Vagina (tissue), 2 donors: ENCODE measurements at places on chromosomes 4 and X.

DNA sequence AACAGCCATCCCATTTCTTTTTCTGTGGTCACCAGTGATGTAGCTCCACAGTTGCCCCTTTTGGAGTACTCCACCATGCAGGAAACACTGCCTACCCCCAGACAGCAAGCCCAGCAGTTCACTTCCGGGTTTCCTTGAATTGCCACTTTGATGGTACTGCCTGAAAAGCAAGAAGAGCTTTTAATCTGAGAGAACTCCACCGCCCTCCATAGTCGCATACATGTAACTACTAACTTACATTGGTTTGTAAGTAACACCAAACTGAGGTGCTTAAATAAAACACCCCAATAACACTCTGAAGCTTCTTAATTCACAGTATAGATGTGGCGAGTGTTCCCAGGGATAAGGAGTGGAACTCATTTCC is 53.6 kb upstream of the HPSE start:
- H3K4me3 ChIP-seq, result no peak overlapping the region
- no peaks in the 10 kb centered on the region for H3K27me3 ChIP-seq
- no peak overlapping the region for H3K27ac ChIP-seq
- no peaks in the 10 kb centered on the region for H3K36me3 ChIP-seq
- no peak for DNase-seq

DNA sequence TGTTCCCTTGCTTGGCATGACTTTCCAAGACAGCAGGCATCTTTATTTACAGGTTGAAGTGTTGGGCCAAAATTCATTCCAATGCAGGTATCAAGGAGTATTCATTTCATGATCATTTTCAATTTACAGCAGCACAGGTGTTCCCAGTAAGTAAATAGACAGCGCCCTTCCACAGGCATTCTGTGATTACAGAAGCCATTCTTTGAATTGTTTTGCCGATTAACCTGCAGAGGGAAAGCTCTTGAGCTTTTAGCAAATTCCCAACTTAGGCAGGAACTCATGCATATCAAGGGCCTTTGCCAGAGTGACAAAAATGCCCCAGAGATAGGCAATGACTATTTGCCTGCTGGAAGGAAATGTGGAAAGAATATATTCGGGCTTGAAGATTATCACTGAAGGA is 6.8 kb downstream of the TXK start:
- DNase-seq, result no peak
- no peaks in the 10 kb centered on the region for H3K36me3 ChIP-seq
- H3K4me1 ChIP-seq, result peaks cover 11% of the 10 kb centered on the region
- H3K4me3 ChIP-seq, result no peak overlapping the region

- DNase-seq, result no peak
- H3K27me3 ChIP-seq, result no peaks in the 10 kb centered on the region
- H3K36me3 ChIP-seq, result no peaks in the 10 kb centered on the region
- no peak overlapping the region for H3K4me3 ChIP-seq
Measured at GRCh38 chr4:105137121-105137875, 9.4 kb upstream of the TET2 start.

- H3K36me3 ChIP-seq, result no peaks in the 10 kb centered on the region
- no peaks in the 10 kb centered on the region for H3K27me3 ChIP-seq
- no peak for DNase-seq
- no peak within 1 kb of the TSS for H3K27ac ChIP-seq
- H3K4me1 ChIP-seq, result peaks cover 16% of the 10 kb centered on the region
Measured at GRCh38 chr4:144645631-144646522, at the start of gene HHIP. TSS of gene HHIP (plus strand) at chr4:144646156. CDS start at chr4:144646676, 520 bp downstream.

GRCh38 chrX:45128896-45129454 is 71.7 kb downstream of the DIPK2B start:
- H3K27ac ChIP-seq, result no peak overlapping the region
- no peaks in the 10 kb centered on the region for H3K4me1 ChIP-seq
- no peaks in the 10 kb centered on the region for H3K27me3 ChIP-seq
- DNase-seq, result no peak
- H3K4me3 ChIP-seq, result no peak overlapping the region
- no peaks in the 10 kb centered on the region for H3K36me3 ChIP-seq

DNA sequence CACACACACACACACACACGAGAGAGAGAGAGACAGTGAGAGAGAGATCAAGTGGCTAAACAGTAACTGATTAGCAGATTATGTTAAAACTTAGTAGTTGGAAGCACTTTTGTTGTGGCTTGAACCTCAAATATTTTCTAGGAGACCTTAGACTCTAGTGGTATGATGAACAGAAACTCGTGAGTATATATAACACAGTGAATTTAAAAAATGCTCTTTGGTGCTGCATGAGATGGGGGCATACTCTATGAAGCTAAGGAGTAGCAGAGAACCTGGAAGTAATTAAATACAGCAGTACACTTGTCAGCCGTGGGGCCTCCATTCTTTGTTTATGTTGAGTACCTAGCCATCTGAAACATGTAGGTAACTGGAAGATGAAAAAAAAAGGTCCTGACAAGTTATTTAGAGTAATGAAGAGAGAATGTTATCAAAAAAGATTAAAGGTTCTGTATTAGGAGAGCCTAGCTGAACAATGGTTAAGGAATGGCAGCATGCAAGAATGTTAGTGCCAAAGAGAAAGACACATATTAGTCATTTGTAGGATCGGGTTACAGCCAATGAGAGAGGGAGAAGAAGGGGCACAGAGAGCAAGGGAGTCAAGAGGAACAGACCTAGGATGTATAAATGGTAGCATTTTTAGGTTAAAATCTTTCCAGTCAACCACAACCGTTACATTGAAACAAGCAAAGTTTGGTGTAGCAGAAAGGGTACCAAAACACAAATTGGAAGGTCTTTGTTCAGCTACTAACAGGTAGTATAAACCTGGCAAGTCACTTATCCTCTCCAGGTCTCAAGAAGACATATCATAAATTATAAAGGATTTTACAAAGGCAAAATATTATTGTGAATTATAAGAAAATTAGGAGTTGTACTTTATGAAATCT is 316.7 kb upstream of the DIPK2B start:
- no peaks in the 10 kb centered on the region for H3K36me3 ChIP-seq
- no peak overlapping the region for H3K4me3 ChIP-seq
- H3K27ac ChIP-seq, result no peak overlapping the region
- H3K27me3 ChIP-seq, result no peaks in the 10 kb centered on the region
- DNase-seq, result no peak

GRCh38 chr4:169335331-169335730 is 64.6 kb upstream of the SH3RF1 start:
- H3K36me3 ChIP-seq, result no peaks in the 10 kb centered on the region
- no peaks in the 10 kb centered on the region for H3K4me1 ChIP-seq
- DNase-seq, result no peak
- no peak overlapping the region for H3K4me3 ChIP-seq
- H3K27me3 ChIP-seq, result no peaks in the 10 kb centered on the region

- no peak overlapping the region for H3K4me3 ChIP-seq
- no peaks in the 10 kb centered on the region for H3K36me3 ChIP-seq
- no peak for DNase-seq
- H3K27me3 ChIP-seq, result no peaks in the 10 kb centered on the region
Measured at GRCh38 chr4:101807351-101807750, 16.8 kb downstream of the BANK1 start.
